CD8-positive, alpha-beta T cell (primary cell): ENCODE measurements at places on chromosomes 2 and 18.
A peak's percentile ranks its signal among the peaks of the same experiment; 100 is the strongest.

DNA sequence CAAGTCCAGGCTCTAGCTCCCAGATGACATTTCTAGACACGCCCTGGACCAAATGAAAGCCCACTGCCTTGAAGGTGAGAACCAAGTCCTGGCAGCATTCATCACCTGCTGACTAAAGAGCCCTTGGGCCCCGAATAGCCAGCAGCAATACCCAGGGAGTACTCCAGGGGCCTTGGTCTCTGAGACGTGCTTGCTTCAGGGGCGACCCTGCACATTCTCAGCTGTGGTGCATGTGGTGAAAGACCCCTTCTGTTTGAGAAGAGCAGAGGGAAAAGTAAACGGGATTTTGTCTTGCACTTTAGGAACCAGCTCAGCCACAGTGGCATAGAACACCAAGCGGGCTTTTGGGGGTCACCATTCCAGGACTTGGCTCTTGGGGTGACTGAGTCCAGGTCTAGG, 260.5 kb upstream of the MYT1L start:
- no peak for DNase-seq

GRCh38 chr2:98579926-98580325, 28.4 kb downstream of the COA5 start:
- DNase-seq, result no peak

GRCh38 chr2:128867311-128867710, 548.6 kb upstream of the HS6ST1 start:
- no peak for DNase-seq

- peak; percentile 11 for DNase-seq
These were observed 178.1 kb downstream of the FAM210A start for GRCh38 chr18:13548106-13548819.

- DNase-seq, result no peak
These were observed 577 bp upstream of the TANC1 start for GRCh38 chr2:158967731-158968395.
